Brain (organoid and tissue), 16 donors: ENCODE measurements at places on chromosomes 1 and 21. TPM values are rescaled to one million over a fixed set of nuclear protein-coding genes. Genes with fewer than 3 reads are reported as not detected.

The HES4 gene
- 4.9 TPM for polyA plus RNA-seq

The ESRRG gene
- polyA plus RNA-seq, result 4.4 TPM

The TNNI3K gene
- polyA plus RNA-seq, result not detected

The MTARC1 gene
- polyA plus RNA-seq, result 51.3 TPM

The CHD5 gene
- 13.5 TPM for polyA plus RNA-seq

The SMPDL3B gene
- 3.6 TPM for polyA plus RNA-seq

The MAP7D1 gene
- 244 TPM for polyA plus RNA-seq

The HSF2BP gene
- 1.8 TPM for polyA plus RNA-seq

The PARS2 gene
- polyA plus RNA-seq, result 6.0 TPM

The NBPF15 gene
- 13.1 TPM for polyA plus RNA-seq

The SPRR2B gene
- not detected for polyA plus RNA-seq

The RERE gene
- 103 TPM for polyA plus RNA-seq

The OR2T33 gene
- not detected for polyA plus RNA-seq

The TMEM52 gene
- polyA plus RNA-seq, result 6.5 TPM

The ATP6V1G3 gene
- not detected for polyA plus RNA-seq

The MPZ gene
- polyA plus RNA-seq, result 2.6 TPM

The PROK1 gene
- polyA plus RNA-seq, result 1.1 TPM

The DNALI1 gene
- 57.5 TPM for polyA plus RNA-seq

The CA6 gene
- not detected for polyA plus RNA-seq

The WNT2B gene
- 0.68 TPM for polyA plus RNA-seq

The MPZL1 gene
- polyA plus RNA-seq, result 39.6 TPM

The IBA57 gene
- 5.8 TPM for polyA plus RNA-seq

The ZNF695 gene
- polyA plus RNA-seq, result 2.4 TPM

The FGR gene
- 2.7 TPM for polyA plus RNA-seq

The FAM110D gene
- 1.2 TPM for polyA plus RNA-seq

The GJA9 gene
- not detected for polyA plus RNA-seq
